SHP77 (cell line): ENCODE measurements at places on chromosomes 2 and 18.

DNA sequence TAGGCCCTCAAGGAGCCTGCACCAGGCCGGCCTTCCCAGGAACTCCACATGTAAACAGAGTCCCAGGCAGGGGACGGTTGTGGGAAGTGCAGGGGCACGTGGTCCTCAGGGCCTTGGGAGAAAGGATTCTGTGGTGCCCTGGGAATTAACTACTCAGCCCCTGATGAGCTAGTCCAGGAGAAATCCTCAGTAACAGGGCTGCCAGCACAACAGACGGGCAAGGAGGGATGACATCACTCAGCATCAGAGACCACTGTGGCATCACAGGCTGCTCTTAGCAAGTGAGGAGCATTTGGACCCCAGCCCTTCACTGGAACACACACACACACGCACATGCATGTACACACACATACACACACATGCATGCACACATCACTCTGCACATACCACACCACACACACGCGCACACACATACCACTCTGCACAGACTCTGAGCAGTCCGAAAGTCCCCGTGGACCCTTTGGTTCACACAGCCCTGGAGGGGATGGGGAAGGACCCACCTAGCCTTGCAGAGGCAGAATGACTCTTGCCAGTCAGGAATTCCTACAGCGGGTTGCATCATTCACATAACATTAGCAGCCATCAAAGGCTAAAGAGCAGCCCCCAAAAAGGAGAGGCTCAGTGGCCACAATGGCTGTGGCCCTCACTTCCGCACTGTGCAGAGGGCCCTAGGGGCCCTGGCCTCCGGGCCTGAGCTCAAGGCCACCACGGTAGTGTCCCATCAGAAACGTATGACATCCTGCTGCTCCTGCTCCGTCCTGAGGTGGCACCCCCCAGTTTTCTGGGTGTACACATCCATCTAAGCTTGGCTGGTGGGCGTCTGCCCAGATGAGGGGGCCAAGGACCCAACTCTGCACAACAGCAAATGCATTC lies 1.9 kb upstream of the NMUR1 start:
- no peak for DNase-seq

DNA sequence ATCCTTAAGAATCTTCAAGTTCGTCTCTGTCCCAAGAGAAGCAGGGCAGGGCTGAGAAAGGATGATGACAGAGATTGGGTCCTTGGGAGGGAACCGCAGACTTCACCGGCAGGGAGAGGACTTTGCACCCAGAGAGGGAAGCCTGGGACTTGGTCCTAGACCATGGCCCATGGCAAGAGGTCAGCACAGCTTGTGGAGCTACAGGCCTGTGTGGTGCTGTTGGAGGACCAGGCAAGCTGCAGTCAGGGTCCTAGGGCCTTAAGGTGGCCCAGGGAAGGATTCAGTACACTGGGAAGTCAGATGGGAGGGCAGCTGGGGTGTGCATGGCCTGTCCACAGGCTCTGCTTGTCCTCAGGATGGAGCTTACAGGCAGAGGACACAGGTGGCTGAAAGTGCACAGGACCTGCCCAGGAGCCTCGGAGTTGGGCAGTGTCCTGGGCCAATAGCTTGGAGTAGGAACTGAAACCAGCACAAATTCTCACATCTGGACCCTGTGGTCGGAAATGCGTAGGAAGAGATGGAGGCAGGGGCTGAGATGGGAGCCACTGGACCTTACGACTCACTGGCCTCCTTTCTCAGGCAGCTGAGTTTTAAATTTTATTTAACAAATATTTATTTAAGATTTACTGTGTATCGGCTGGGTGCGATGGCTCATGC lies 56.4 kb upstream of the TCF7L1 start:
- no peak for DNase-seq

DNA sequence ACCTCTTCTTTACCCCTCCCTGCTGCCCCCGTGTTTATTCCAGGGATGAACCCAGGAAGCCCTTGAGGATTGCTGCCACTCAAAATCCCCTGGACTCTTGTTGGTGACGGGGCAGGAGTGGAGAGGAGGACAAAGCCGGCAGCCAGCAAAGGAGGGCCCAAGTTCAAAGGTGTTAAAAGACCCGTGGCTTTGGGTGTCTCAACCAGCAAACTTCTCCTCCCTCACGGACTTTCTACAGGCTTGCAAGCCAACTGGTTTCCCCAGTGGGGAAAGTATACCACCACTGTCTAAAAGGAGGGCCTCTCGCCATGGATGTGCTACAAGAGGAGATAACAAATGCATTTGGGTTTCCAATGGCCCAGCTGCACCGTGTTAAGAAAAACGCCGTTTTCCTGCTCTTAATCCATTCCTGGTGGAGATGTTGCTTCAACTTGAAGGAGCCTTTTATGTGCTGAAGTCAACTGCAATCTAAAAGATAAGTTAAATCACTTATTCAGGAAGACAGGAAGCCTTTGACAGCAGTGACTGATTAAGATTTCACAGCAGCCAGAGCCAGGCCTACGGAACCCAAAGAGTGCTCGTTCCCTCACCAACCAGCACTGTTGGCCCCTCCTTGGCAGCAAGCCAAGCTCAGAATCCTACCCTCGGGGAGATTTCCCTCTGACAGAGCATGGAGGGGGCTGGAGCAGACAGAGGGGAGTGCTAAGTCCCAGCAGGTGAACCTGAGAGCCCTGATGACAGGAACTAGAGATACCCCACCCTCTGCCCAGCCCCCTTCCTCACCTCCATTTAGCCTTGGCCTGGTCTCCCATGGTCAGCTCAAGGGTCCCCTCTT lies 57.8 kb downstream of the ZBTB7C start:
- no peak for DNase-seq

GRCh38 chr2:234641086-234641485 lies 144.2 kb upstream of the ARL4C start:
- no peak for DNase-seq

DNA sequence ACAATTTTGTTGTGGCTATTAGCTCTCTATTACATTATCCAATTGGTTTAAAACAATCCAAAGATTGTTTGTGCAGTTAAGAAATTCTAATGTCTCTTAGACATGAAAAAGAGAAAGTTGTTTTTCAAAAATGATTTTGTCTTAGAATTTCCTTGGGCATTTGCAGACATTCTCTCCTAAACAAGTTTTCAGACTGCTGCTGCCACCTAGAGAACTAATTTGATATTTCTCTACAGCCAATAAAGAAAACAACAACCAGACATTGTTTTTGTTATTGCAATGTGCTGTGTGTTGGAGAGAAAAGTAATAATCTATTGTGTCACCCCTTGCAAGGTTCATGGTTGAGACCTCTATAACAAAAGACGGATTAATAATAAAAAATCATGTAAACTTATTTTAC lies 119.0 kb upstream of the SYT4 start:
- DNase-seq = peak; percentile 50

- DNase-seq = no peak
Observed at GRCh38 chr2:126750506-126750905, 94.5 kb downstream of the GYPC start.

DNA sequence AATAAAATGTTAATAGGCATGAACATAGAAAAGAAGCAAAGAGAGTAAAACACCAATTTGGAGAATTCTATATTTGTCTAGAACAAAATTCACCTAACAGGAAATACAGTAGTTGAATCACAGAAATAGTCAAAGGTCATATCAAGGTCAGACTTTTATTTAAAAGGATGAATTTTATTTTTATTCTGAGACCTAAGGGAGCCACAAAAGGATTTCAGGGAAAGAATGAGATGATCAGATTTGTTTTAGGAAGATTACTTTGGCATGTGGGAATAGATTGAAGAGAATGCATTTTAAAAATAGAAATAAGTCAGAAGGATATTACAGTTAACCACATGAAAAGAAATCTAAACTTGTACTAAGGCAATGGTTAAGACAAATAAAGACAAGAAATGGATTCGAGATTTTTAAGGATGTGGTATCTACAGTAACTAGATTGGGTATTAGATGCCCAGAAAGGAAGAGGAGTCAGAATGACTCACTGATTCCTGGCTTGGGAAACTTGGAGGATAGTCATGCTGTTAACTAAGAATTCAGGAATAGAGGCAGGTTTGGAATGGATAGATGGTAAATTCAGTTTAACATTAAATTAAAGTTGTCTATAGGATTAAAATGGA lies 56.0 kb downstream of the METTL4 start:
- DNase-seq = no peak

DNA sequence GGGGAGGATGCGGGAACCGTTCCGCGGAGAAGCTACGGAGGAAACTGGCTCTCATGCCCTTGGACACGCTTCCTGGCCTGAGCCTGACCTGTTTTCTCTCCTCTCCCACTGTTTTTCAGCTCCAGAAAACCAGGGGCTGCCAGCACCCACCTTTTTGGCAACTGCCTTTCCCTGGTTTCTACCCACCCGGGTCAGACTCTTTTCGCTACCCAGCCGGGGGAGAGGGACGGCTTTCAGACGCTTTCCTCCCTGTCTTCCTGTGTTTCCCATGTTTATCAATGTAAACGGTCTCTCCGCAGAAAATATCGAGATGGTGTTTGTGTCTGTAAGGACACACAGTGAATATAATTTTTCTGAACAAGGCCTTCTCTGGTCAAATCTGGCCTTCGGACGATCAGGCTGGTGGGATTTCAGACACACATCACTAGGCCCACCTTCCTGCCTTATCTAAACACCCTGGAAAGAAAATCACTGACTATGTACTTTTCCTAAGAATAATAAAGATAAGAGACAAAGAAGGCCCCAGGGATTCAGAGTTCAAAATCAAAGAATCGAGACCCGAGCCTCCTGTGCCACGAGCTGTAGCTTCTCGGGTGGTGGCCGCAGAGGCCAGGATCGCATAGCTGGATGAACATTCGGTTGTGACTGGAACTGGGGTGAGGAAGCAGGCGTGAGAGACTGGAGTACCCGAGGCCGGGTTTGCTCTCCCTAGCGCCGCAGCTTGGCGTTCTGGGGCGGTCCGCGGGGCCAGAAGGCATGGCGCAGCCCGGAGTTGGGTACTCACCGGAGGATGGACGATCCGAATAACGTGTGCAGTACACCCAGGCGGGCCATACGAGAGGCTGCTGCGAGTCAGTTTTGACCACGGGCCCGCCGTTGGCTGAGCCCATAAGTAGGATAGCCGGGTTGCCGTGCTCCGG lies 1.7 kb downstream of the EN1 start:
- DNase-seq = no peak

DNA sequence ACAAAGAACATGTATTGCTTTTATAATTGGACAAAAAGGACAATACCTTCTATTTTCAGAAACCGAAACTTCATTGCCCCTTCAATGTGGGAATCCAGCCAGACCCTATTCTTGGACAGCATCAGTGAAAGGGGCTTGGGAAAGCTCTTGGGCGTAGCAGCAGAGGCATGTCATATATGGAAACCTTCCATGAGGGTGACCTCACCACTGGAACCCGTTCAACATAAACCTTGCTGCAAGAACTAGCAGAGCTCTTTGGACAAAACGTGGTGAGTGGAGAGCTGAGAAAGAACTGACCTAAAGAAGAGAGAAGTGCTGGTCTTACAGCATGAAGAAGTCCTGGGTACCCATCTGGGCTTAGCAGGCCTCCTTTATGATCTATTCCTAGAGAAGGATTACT lies 22.7 kb upstream of the ACTG2 start:
- no peak for DNase-seq

GRCh38 chr18:12359515-12359927 lies 17.5 kb downstream of the AFG3L2 start:
- DNase-seq = no peak
